Transverse colon (tissue), 4 donors: ENCODE measurements at places on chromosomes 11 and 22.

- no peak for DNase-seq
Measured at GRCh38 chr22:24541681-24542515, 13.0 kb downstream of the GUCD1 start.

DNA sequence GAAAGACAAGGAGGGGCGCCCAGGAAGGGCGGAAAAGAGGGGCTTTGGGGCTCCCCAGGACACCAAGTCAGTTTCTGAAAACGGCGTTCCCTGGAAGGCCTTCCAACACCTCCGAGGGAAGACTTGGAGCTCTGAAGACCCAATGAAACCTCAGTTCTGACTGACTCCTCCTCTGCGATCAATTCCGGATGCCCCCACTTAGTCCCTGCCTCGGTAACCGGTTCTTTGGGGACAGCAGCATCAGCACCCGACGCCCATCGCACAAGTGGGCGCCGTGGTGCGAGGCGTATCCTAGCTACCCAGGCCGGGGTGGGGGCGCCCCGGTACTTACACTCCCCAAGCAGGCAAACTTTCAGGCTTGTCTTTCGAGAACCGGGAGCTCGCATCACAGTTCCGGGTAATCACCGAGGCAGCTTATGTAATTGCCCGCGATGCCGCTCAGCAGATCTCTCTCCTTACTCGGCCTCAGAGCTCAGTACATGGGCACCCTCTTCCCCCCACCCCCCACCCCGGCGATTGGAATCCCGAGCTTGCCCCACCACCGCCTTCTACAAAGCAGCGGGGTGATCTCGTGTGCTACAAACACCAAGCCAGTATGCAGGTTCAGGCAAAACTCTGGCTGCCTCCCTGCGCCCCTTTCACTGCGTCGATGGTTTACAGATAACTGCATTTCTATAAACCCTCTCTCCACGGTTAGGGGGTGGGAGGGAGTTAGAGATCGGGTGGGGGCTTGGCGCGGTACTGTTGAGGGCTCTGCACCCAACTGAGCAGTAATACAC is 2.0 kb downstream of the TENM4 start:
- DNase-seq: peak; percentile 18

DNA sequence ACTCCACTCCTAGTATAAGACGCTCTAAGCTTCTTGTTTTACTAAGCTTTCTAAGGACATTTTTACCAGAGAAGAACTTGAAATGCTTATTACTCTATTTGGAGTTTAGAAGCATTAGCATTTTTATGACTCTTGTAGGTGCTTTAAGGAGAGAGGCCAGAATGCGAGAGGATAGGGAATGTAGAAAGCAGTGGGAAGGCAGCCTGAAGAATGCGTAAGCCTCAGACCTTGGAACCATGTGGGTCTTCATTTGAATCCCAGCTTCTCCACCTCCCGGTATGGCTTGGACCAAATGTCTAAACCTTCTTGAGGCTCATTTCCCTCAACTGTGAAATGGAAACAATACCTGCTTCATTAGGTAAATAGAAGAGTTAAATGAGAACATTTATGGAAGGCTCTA is 60.0 kb upstream of the AMOTL1 start:
- DNase-seq: no peak

DNA sequence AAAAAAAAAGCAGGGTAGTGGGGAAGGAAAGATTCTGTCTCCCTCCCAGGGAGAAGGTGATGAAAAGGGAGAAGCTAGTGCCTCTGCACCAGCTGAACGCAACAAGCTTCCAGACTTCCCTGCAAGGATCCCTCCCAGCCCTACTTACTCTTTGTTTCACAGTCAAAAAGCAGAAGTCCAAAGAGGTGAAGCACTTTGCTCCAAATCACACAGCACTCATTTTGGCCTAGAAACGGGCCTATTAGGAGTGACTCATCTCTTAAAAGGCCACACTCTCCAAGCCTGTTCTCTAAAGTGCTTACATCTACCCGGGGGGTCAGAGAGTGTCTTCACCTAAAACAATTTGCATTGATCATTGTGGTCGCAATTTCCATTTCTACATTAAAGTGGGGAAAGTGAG is 17.7 kb upstream of the GRK3 start:
- DNase-seq: no peak

GRCh38 chr11:65700399-65700798 is 11.7 kb upstream of the KAT5 start:
- no peak for DNase-seq

GRCh38 chr11:41040474-41040873 is 419.0 kb downstream of the LRRC4C start:
- no peak for DNase-seq

- DNase-seq: no peak
Measured at GRCh38 chr11:130774703-130775102, 141.6 kb downstream of the SNX19 start.

DNA sequence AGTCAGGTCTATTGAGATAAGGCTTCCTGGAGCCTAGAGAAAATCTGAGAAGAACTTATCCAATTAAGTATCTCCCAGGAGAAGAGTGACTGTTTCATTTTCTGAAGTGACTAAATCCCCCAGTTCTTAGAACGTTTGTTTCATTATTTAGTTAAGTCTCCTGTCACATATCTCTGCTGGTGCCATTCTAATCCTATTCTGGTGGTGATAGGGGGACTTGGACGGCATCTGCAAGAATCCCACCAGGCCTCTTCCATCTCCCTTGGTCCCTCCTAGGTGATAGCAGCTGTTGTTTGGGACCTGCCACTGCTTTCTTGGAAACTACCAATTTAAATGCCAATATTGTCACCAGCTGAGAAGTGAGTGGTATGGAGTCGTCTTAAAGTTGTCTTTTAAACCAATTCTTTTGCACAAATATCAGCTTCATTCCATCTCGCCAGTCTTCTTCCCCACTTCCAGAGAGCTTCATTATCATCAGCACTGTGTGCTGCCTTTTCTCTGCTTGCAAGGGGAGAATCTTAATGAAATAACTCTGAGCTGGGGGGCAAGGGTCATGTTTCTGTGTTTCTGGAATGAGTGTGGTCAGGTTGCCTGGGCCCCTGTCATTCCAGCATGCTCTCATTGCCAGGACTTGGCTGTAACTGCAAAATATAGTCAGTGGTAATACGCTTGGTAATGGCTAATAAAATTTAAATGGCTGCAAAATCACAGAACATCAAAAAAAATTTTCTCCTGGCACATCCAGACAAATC is 104.8 kb downstream of the LDLRAD3 start:
- DNase-seq: no peak

- no peak for DNase-seq
Measured at GRCh38 chr11:75233754-75234172, 6.8 kb upstream of the TPBGL start.

DNA sequence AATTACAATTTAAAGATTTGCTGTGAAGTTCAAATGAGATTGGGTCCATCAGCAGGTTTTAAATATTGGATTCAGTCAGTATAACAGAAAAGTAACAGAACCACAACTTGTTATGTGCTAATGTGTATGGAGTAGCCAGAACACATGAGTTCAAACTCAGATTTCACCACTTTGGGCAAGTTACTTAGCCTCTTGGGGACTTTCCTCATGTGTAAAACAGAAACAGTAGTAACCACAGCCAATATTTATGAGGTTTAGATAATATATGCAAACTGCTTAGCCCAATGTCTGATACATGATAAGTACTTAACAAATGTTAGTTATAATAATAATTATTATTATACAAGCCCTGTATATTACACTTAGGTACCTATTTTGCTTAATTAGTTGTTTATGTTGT is 21.8 kb upstream of the SLC5A12 start:
- no peak for DNase-seq

DNA sequence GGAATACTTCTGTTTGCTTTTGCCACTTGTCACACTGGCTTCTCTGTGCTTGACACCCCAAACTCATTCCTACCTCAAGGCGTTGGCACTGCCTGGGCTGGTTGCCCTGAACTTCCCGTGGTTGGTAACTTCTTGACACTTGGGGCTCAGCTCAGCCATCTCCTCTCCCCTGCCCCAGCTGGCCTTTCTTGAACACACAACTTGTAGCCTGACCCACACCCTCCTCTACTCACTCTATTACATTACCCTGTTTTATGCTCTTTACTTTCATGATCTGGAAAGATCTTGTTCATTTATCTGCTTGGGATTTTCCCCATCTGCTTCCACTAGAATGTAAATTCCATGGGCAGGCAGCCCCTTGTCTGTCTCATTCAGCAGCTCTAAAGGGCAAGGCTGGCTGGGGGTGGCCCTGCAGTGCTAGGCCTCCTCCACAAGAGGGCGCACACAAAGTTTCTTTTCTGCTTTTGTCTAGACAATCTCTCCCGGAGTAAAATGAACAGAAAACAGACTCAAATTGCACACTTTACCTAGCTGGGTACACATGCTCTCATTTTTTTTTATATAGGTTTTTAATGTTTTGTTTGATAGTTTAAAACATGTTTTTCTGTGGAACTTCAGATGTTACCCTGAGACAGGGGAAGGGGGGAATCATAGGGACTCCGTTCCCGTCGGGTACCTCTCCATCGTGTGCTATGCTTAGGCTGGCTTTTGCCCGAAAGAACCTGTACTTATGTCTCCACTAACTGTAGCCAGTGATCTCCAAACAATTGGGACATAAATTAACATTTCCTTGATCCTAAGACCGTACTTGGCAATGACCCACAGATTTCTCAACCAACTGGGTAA is 16.4 kb upstream of the MRGPRX2 start:
- DNase-seq: peak; percentile 68

GRCh38 chr22:17786435-17787161 is 12.3 kb upstream of the BID start:
- DNase-seq: peak; percentile 80

- DNase-seq: no peak
Measured at GRCh38 chr22:45987136-45987861, 10.3 kb upstream of the WNT7B start.

DNA sequence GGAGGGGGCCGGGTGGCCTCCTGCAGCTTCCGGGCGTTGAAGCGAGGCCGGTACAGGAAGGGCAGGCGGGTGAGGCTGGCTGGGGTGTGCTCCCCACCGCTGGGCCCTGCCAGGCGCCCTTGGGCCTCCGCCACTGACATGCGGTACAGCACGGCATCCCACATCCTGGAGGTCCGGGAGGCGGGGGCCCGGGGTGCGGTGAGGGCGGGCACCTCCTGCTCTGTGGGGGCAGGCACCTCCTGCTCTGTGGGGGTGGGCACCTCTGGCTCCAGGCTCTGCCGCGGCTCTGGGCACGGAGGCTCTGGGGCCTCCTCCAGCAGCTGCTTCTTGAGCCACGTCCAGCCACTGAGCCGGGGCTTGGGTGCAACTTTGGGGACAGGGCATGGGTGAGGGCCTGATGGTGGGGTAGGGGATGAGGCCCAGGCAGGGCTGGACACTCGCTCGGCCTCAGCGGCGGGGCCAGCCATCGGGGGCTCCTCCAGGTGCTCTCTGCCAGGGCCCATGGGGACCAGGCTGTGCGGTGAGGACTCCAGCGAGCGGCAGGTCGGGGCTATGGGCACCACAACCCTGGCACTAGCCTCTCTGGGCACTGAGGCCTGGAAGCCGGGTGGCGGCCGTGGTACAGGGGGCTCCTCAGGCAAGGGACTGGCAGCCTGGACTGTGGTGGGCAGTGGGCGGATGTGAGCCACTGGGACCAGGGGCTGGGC is 2.3 kb downstream of the PRR33 start:
- peak; percentile 39 for DNase-seq

- peak; percentile 40 for DNase-seq
Measured at GRCh38 chr22:44783581-44783980, 31.2 kb downstream of the ARHGAP8 start.

DNA sequence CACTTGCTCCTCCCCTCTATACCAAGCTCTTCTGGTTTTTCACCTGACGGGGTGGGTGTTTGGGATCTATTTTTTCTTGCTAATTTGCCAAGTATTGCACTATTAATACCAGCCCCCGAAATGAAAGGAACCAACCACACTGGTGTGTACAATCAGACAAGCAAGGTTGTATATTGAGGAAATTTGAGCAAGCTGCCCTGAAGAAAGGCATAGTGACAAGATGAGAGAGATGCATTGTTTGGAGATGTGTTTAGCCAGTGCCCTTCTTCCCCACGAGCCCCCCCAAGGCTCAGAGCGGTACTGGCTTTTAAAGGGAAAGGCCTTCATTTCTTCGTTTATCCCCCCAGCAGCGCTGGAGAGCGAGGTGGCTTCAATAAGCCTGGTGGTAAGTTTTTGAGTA is 15.2 kb upstream of the GAS2L1 start:
- DNase-seq: no peak

DNA sequence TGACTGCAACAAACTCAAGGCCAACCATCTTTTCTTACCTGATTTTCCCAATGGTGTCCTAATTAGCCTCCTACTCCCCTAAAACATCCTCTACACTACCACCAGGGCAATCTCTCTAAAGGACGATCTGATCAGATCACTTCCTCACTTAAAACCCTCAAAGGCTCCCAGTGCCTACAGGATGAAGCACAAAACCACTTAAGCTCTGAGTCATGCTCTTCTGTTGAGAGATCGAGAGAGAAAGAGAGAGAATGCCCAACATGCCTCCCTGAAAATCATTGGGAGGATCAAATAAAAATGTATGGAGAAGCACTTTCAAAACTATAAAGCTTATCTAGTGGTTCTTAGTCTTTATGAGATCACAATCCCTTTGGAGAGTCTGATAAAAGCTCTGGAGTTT is 171.1 kb downstream of the CADM1 start:
- no peak for DNase-seq

DNA sequence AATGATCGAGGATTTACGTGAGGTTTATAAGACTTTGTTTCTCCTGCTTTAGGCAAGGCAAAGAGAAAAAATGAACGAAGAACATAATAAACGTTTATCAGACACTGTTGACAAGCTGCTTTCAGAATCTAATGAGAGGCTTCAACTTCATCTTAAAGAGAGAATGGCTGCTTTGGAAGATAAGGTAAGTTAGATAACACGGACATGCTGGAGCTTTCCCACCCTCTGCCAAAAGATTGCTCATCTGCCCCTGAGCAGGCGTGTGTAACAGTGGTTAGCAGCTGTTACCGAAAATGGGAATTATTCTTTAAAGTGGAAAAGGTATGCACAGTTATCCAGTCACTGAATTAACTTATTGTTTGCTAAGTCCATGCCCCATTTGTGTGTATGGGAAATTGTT is 62.8 kb upstream of the CTTN start:
- no peak for DNase-seq
